CD14-positive monocyte (primary cell): ENCODE measurements at places on chromosomes 16 and 17.
A peak's percentile ranks its signal among the peaks of the same experiment; 100 is the strongest.

- no peak for DNase-seq
Observed at GRCh38 chr16:52076332-52076731, 470.6 kb downstream of the TOX3 start.

DNA sequence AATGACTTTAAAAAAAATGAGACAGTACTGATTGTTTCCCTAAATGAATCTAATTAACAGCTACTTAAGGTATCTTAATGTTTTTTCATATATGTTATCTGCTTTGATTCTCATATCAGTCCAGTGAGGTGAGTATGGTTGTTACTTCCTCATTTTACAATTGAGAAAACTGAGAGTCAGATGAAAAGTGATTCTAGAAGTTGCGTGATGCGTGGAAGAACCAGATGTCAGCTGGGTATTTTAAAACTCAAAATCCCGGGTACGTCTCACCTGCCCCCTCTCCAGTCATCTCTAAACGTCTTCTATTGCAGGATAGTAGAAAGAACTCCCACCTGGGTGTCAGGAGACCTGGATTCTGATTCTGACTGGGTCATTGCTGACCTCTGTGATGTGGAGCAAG lies 89.2 kb downstream of the MAP2K6 start:
- DNase-seq = peak; percentile 36

GRCh38 chr17:65000798-65001197 lies 55.7 kb downstream of the GNA13 start:
- no peak for DNase-seq

- DNase-seq = no peak
Observed at GRCh38 chr17:79883202-79883601, 44.0 kb upstream of the CBX4 start.

DNA sequence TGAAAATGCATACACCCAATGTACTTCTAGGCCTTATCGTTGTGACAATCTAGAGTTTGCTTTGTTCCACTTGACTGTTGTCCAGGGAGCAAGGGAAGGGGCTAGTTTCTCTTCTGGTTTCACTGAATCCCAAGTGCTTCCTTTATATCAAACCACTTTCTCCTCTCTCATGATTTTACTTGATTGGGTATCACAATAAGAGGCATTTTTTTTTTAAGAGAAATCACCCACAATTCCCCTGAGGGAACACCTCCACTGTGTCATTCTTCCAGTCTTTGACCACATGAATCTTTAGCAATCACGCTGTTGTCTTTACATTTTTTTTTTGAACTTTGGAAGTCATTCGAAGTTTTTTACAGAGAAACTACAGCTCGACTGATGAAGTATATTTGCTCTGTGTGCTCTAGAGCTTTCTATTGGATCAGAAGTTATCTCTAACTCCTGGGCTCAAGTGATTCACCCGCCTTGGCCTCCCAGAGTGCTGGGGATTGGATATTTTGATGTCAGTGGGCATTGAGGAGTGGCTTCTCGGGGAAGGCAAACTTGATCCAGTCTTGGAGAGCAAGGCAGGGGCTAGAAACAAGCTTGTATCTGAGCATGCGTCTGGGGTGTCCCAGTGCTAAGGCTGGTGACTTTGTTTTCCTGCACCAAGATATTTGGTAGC lies 3.0 kb downstream of the CDH1 start:
- DNase-seq = no peak
